Kasumi-1 (cell line): ENCODE measurements at places on chromosomes 1 and 21.

DNA sequence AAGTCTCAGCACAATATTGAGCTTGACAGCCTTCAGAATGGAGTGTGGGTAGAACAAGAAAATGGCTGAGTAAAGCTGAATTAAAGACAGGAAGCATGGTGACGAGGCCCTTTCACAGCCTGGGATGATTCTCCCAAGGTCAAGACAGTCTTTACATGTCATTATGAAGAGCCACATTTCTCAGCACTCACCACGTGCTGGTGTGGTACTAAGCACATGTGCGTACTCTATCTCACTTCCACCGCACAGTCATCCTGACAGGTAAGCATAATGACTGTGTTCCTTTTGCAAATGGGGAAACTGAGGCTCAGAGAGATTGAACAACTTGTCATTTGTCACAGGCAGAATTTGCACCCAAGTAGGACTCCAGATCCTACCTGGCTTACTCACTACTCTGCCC, 92.8 kb upstream of the COA6 start:
- DNase-seq = no peak

- peak; percentile 78 for DNase-seq
These were observed 17.9 kb downstream of the SLC9A1 start for GRCh38 chr1:27136998-27137542.

GRCh38 chr1:6646499-6647148, 22.0 kb downstream of the THAP3 start:
- DNase-seq = peak; percentile 56

GRCh38 chr1:59601041-59601441, 213.7 kb upstream of the HOOK1 start:
- DNase-seq = no peak
